ENCODE measurements at places on chromosomes 7 and 10. TPM values are rescaled to one million over a fixed set of nuclear protein-coding genes. Genes with fewer than 3 reads are reported as not detected.

The POLR2J3 gene
- 18.9 TPM for total RNA-seq

- no peak overlapping the region for H3K27ac ChIP-seq
- no peaks in the 10 kb centered on the region for H3K36me3 ChIP-seq
- no peak overlapping the region for H3K4me3 ChIP-seq
Observed at GRCh38 chr7:37411444-37412034, 37.1 kb downstream of the ELMO1 start.

- DNase-seq, result peak; percentile 96
- H3K4me3 ChIP-seq, result peak overlapping the region; percentile 80
- H3K4me1 ChIP-seq, result peaks cover 39% of the 10 kb centered on the region
- H3K36me3 ChIP-seq, result 0 out of 2 replicates have a peak, but pooled peaks cover 6% of the 10 kb centered on the region
- H3K27me3 ChIP-seq, result peaks cover 7% of the 10 kb centered on the region
Observed at GRCh38 chr7:81298951-81299666, 380.3 kb upstream of the SEMA3C start.

DNA sequence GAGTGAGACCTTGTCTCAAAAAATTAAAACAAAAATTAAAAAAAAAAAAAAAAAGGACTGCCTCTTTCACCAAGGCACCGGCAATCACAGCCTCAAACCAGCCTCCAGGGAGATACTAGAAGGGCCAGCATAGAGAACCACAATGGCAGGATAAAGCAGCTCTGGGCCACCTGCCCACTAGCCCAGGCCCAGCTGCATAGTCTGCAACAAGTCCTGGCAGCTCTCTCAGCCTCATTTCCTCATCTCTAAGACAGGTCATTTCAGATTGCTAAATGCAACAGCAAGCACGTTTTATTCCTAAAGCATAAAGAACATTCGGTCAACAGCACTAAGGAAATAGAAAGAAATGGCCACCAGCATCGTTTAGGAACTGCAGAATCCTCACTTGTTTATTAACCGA lies 28.8 kb downstream of the XPNPEP1 start:
- H3K4me1 ChIP-seq, result peaks cover 81% of the 10 kb centered on the region
- H3K4me3 ChIP-seq, result no peak overlapping the region
- peaks cover 37% of the 10 kb centered on the region for H3K36me3 ChIP-seq
- H3K27ac ChIP-seq, result no peak overlapping the region
- DNase-seq, result peak; percentile 12

DNA sequence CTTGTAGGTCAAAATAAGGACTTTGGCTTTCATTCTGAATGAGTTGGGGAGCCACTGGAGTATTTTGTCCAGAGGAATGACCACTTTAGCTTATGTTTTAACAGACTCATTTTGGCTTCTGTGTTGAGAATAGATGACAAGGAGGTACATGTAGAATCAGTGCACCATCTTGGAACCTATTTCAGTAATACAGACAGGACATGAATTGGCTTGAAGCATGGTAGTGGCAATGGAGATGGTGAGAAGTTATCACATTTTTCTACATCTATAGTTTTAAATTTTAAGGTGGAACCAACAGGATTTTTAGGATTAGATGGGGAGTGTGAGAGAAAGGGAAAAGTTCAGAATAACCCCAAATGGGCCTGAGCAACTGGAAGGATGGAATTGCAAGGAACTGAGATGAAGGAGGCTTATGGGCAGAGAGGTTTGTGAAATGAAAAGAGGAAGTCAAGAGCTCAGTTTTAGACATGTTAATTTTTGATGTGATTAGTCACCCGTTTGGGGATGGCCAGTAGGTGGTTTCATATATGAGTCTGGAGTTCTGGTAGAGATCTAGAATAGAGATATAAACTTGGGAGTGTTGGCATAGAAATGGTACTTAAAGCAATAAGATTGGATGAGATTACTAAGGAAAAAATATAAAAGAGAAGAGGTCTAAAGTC lies 89.2 kb upstream of the JAZF1 start:
- no peaks in the 10 kb centered on the region for H3K36me3 ChIP-seq
- peaks cover 6% of the 10 kb centered on the region for H3K27me3 ChIP-seq
- H3K4me3 ChIP-seq, result no peak overlapping the region
- H3K4me1 ChIP-seq, result peaks cover 5% of the 10 kb centered on the region
- no peak for DNase-seq
- no peak overlapping the region for H3K27ac ChIP-seq

All from HFFc6 (cell line).